ENCODE measurements at places on chromosomes 7 and 10.

DNA sequence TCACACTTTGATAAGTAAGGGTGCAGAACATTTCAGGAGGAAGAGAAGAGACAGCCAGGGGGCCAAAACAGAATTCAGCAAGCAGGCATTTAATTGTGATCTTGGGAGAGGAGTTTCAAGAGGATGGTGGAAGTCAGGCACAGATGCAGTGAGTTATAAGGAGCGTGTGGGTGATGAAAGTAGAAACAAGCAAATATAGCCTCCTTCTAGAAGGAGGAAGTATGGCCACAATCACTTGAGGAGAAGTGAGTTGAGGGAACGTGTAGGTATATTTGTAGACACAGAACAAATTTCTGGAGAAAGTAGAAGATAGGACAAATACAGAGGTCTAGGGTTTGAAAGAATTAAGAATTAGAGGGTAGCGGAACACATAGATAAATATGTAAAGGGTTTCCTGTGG lies 165.8 kb downstream of the CACNB2 start:
- DNase-seq: no peak

DNA sequence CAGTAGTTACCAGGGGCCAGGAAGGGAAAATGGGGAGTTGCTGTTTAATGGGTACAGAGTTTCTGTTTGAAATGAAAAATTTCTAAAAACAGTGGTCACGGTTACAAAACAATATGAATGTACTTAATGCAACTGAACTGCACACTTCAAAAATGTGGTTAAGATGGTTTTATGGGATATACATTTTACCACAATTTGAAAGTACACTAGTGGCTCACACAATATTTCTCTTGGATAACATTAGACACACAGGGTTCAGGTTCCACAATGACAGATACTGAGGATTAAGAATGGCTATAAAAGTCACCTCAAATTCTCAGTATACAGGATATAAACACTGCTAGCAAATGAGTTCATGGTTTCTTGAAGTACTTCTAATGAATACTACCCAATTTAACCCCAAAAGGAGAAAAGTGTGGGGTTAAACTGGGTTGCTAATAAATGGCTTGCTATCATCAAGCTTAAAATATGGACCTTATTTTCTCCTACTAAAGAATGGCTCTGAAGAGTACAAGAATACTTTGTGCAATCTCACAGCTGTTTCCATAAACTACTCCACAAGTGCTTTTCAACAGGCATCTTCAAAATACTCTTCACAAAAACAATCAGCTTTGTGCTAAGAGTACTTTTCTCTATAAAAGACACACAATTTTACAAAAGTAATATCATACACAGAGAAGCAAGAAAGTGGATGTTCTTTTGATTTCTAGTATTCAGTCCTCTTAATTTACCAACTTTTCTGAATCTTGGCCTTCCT lies 92.9 kb downstream of the SRPK2 start:
- no peak for DNase-seq

DNA sequence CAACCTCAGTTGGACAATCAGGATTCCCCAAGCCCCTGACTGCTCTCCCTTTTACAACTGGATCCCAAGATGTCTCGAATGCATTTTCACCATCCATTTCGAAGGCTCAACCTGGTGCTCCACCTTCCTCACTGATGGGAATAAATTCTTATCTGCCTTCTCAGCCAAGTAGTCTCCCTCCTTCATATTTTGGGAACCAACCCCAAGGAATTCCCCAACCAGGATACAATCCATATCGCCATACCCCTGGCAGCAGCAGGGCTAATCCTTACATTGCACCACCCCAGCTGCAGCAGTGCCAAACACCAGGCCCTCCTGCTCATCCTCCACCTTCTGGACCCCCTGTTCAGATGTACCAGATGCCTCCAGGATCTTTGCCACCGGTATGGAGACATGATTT lies 6.0 kb downstream of the SEC23IP start:
- no peak for DNase-seq

GRCh38 chr10:75910032-75910431 lies 478.6 kb downstream of the LRMDA start:
- DNase-seq: no peak

GRCh38 chr7:81210137-81211064 lies 291.6 kb upstream of the SEMA3C start:
- DNase-seq: no peak

DNA sequence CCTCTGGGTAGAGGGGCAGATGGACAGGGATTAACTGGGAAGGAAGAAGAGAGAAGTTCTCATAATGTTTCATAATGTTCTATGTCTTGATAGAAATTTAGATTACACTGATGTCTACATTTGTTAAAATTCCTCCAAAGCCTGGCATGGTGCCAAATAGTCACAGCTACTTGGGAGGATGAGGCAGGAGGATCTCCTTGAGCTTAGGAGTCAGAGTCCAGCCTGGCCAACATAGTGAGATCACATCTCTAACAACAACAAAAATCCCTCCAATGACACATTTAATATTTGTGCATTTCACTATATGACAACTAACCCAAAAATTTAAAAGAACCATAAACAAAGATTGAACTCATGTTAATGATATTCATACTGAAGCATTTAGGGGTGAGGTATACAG lies 33.0 kb upstream of the PPP1R3C start:
- no peak for DNase-seq

- DNase-seq: no peak
Observed at GRCh38 chr10:96714031-96714590, 6.2 kb downstream of the PIK3AP1 start.

DNA sequence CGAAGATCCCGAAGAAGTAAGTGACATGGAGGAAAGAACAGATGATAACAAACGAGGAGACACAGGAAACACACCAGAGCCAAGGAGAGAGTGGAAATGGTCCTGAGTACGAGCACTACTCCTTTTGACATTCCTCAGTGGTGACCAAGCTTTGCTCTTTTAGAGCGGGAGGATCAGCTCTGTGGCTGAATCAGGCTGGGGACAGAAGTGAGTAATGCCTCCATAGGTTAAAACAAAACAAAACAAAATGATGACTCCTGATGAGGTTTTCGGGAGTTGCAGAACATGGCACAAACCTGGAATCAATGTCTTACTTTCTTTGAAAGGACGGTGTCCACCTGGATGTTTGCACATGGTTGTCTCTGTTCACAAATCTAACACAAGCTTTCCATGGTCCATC lies 30.3 kb upstream of the TCF7L2 start:
- no peak for DNase-seq

DNA sequence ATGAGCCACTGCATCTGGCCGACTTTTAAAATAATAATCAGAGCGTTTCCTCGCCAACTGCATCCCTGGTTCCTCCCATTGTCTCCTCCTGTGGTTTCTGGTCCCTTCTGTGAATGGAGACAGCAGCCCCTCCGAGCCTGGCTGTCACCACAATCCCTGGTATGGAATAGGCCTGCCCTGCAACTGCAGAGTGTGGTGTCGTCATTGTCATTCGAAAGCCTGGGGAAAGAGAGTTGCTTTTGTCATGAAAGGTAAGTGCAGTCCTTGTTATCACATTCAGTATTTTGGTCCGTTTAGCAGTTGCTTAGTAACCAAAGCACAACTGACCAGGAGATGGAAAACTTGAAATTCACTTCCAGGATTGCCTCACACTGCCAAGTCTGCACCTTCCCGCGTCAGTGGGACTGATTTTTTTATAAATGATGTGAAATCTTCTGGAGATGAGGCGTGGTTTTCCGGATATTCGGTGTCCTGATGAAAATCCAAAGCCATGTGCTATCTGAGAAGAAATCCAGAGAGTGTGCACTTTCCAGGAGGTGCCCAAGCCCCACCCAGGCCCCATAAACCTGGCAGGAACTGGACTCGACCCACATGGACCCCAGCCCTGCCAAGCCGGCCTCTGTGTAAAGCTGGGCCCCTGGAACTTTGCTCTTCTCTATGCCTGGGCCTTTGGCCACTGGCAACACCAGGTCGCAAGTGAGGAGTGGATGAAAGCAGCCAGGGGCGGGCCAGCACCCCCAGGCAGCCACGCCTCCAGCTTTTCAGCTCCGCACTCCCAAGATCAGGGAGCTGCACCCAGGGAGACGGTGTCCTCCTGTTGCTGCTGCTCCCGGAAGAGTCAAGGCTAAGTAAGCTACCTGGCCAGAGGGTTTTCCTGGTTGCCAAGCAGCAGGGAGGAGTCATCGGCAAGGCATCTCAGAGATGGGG lies 133.7 kb upstream of the SH2B2 start:
- no peak for DNase-seq

DNA sequence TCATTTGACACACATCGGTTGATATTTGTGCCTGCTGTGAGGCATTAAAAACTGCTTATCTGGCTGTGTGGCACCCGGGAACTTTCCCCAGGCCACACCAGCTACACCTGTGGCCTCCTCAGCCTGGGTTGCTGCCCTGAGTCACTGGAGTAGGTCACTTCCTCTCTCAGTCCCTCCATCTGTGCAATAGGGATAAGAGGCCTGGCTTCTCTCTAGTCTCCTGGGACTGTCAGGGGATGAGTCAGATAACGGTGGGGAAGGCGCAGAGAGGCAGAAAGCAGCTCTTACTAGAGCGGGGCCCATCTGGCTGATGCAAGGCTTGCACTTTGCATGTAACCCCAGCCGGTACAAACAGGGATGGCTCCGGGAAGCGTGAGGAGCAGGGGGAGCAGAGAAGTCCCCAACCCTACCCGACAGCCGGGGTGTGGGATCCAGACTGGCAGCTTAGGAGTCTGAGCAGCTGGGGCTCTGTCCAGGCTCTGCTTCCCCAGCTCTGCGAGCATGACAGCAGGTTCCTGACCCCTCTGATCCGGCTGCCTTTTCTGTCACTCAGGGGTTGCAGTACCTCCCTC lies 34.0 kb downstream of the DNAJB12 start:
- DNase-seq: peak; percentile 94

DNA sequence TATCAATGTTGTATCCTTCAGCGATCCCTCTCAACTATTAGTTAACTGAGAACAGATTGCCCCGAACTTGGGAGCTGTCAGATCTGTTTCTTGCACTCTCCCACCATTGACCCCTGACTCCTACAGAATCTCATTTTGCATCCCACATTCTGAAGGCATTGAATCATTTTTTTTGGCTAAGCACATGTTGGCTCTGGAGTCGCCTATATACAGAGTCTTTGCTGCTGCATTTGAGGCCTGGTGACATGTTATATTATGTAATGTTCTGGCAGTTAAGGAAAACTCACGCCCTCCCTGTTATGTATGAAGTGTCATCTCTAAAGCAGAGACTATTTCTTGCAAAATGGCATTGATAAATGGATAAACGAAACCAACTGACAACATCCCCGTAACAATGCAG lies 159.2 kb upstream of the ITGB1 start:
- DNase-seq: no peak

DNA sequence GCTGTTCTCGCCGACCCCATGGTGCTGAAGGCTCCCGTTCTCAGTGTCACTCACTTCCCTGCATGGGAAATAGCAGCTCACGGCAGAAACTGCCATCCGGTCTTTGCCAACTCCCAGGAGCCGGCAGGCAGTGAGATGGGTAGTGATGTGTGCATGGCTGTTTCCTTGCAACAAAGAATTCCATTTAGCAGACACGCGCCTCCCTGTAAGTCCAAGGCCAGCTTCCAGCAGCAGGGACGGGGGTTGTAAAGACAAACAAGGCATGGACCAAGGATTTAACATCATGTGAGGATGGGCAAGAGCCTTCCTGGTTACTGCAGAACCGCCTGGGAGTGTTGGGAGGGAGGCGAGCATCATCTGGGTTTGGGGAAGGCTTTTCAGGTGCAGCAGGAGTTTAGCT lies 273.1 kb downstream of the GLRX3 start:
- no peak for DNase-seq

DNA sequence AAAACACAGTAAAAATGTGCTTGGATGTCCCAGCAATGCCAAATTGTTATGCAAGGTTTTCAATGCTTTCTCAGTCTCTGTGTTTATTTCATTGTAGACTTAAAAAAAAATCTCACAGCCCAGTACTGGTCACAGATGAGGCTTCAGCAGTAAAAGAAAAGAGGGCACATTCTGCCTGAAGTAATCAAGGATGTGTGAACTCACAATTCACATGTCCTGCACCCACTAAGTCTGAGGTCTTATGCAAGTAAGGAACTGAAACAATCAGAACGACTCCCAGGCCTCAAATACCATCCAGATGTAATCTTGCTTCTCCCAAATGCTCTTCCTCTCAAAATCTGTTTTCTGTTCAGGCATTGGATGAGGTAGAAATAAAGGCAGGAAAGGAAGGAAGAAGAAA lies 33.7 kb downstream of the ADRB1 start:
- DNase-seq: no peak

GRCh38 chr10:14879124-14879927 lies 660 bp downstream of the SUV39H2 start:
- peak; percentile 34 for DNase-seq

- DNase-seq: no peak
Observed at GRCh38 chr10:17028798-17029197, 100.8 kb downstream of the CUBN start.

- no peak for DNase-seq
Observed at GRCh38 chr7:85566095-85566794, 379.4 kb upstream of the SEMA3D start.

DNA sequence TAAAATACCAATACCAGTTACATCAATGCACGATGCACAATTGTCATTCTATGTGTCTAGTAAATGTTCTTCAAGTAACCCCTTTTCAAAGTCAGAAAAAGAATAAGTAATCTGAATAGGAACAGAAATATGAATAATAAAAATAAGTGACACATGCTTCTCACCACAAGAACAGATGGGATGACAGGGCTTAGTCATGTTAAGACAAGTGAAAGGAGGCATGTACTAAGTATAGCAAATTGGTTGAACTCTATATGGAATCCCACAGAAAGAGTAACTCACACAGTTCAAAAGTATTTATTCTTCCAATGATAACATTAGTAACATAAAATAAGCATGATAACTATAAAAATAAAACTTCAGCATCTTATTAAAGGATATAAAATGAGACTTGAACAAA lies 100.9 kb upstream of the TAS2R16 start:
- no peak for DNase-seq

DNA sequence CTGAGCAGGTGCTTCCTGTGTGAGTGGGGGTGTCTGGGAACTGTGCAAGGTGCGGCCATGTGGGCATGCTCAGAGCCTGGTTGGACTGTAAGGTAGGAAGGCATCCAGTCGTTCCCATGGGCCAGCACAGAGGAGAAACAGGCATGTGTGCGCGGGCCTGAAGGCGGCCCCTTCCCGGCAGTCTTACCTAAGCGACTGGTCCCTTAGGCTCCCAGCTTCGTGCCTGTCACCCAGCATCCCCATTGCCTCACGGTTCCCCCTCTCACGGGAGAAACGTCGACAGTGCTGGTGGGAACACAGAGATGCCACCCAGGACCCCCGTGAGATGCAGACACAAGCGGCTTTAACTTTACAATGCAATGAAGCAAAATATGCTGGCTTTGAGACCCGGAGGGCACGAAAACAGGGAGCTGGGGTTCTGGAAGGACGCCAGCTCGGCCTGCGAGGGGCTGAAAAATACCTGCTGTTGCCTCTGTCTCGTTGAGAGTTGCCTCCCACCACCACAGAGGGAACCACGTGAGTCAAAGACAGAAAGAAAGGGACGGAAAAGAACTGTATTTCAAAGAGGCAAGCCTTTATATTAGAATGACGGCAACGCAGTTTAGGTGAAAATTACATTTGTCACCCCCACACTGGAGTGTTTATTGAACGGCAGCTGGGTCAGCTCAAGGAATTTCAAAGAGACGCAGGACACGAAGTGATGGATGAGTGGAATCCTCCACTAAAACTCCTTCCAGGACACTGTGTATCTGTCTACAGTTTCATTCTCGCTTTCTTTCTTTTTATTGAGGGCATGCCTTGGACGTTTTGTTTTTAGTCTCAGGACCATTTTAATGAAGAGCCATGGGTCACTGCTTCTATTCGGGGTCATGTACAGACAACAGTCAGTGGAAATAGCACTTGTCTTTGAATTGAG lies 128.4 kb downstream of the DNAJB6 start:
- DNase-seq: no peak

Data from adrenal gland (tissue), 19 donors.